ENCODE measurements at places on chromosomes 4 and X.

GRCh38 chr4:54063737-54064316 is 578 bp downstream of the CHIC2 start:
- peak; percentile 12 for DNase-seq

DNA sequence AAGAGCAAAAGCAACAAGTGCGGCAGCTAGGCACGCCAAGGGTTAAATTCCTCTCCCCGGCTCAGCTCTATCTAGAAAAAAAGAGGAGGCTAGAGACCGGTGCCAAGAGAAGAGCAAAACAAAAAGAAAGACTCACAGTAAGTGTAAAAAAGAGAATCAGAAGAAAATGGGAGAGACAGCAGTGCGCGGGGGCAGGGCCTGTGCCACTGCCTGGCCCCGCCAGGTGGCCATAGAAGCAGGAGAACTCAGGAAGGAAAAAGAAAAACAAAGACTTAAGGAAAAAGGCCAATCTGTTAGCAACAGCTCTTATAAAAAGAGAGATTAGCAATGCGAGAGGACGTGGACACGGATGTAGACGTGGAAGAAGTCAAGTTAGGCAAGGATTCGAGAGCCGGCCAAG is 3.2 kb downstream of the ACOX3 start:
- DNase-seq: no peak

DNA sequence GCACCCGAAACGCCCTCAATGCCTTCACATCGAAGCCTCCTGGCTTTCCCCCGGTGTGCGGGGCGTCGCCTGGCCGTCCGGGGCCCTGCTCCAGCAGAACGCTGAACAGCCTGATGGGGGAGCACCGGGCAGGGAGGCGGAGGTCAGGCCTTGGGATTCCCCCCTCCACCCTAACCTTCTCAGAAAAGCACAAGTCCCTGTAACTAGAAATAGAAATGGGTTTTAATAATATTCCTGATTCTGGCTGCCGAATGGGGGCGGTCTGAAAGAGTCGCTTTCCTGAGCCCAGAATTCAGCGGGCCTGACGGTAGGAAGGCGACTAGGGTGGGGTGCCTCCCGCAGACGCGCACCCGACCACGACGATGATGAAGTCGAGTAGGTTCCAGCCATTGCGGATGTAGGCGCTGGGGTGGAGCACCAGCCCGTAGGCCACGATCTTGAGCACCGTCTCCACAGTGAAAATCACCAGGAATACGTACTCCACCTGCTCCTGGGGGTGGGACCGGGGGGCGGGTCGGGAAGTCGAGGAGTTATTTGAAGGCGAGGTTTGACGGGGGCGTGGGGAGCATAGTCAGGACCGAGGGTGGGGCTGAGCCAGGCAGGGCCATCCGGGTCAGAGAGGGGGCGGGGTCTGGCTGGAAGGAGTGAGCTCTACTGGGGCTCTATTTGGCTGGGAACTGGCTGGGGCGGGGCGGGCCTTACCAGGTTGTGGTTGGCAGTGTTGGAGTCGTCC is 2.5 kb downstream of the CACNA1F start:
- peak; percentile 6 for DNase-seq

DNA sequence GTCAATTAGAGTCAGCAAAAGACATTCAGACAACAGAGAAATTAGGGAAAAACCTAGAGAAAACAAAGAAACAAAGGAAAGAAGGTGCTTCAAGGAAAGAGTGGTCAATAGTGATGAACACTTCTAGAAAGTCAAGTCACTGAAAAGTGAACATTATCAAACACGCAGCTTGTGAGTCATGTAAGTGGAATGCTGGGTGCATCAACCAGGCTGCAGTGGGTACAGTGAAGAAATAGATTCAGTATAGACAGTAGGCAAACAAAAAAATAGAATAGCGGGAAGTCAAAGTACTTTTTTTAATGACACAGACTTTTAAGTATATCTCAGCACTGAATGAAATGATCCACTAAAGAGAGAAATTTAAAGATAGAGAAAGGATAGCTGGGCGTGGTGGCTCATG is 245.8 kb downstream of the ARHGAP24 start:
- no peak for DNase-seq

DNA sequence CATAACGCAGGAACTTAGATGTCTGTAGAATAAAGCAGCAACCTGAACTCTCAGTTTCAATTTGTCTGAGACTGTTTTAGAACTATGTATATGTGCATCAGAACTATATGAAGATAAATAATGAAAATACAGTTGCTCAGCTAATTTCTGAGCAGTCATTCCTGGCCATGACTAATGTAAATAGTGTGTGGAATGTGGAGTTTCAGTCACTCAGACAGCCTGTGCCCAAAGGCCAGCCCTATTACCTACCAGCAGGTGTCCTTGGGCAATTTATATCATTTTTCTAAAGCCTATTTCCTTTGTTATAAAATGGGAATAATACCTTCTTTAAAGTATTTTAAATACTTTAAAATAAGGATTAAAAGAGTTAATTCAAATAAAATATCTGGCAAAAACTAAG is 56.0 kb upstream of the RELL1 start:
- no peak for DNase-seq

DNA sequence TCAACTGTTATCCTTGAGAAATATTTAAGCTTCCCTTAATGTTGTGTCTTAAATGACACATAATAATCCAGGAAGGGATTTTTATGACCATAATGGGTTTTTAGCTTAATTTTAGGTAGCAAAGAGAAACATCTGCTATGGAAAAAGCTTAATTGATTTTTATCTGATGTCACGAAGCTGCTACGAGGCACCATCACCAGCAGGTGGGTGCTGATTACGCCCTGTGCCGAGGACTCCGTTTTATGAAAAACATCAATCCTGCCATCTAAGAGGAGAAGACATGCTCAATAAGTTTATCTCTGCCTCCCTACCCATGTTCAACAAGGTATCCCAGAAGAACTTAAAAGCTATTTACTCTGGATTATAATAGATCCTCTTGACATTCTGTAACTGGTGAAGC is 280.6 kb upstream of the ZFP42 start:
- no peak for DNase-seq

- DNase-seq: no peak
These were observed 140.4 kb downstream of the MID1IP1 start for GRCh38 chrX:38941675-38942074.

- no peak for DNase-seq
These were observed 119.0 kb upstream of the GNPDA2 start for GRCh38 chr4:44845309-44845708.

- no peak for DNase-seq
These were observed 39.7 kb downstream of the SMIM20 start for GRCh38 chr4:25953740-25954139.

DNA sequence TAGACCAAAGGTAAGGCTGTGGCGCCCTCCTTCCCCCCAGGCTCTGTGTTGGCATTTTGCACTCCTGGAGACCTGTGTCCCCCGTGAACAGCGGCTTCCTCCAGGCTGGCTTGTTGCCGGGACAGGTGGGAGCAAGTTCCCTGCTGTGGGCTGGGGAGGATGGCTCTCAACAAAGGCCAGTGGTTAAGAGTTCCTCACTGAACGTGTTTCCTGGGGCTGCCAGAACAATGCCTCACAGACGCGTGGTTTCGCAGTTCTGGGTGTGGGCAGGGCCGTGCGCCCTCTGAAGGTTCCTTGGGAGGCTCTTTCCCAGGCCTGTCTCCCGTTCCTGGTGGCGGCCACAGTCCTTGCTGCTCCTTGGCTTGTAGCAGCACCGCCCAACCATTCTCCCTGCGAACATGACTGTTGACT is 33.4 kb downstream of the NELFA start:
- no peak for DNase-seq

- no peak for DNase-seq
These were observed 322.5 kb downstream of the EVC2 start for GRCh38 chr4:5385741-5386311.

GRCh38 chrX:97039363-97040029 is 155.8 kb downstream of the RPA4 start:
- DNase-seq: no peak

- DNase-seq: no peak
These were observed 15.8 kb downstream of the SCD5 start for GRCh38 chr4:82782626-82783345.

GRCh38 chrX:30735839-30736238 is 82.6 kb downstream of the GK start:
- peak; percentile 48 for DNase-seq

DNA sequence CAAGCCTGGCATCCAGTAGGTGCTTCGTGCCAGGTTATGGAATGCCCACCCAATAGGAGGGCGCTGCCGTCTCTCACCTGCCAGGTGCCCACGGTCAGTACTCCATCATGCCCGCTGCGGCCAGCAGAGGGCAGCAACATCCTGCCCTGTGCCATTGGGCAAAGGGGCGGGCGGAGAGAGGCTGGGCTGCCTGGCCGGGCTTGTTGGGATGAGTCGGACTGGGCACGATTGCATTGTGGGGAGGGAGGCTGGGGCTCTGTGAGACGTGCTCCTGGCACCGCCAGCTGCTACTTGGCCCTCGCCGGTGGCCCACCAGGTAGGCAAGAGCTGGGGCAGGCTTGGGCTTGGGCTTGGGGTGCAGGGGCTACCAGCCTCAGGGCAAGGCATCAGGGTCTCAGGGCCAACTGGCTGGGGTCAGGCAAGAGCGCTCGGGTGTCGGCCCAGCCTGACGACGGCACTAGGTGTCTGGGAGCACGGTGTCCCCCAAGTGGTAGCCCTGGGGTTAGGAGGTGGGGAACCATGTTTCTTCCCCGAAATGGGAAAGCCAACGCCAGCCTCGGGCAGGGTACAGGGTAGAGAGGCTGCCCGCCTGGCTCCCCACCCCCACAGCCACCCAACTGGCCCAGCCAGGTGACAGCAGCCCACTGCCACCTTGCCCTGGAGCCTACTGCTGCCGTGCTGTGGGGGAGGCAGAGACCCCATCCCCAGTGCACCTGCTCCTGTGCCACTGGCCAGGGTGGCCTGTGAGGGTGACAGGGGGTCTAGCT is at the start of gene PLXNB3:
PLXNB3 (plus strand) TSS at position 261 of the 767 bp plus-strand sequence. CDS start 1,287 bp downstream, outside the sequence.
- DNase-seq: peak; percentile 60

GRCh38 chr4:36189511-36190226 is 54.6 kb downstream of the ARAP2 start:
- no peak for DNase-seq

DNA sequence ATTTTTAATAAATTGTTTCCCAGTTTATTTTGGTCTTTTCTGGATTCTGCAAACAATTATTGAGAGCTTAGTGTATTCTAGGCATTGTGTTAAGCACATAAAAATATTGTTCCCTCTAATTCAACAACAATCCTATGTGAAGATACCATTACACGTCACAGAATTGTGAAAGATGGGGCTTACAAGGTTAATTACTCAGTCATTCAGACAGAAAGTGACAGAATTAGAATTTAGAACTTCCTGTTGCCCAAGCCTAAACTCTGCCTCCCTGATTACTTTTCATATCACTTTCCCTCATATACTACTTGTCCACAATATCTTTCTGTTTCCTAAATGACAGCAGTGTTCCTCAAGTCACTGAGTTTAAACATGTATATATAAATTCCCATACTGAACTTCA is 186.7 kb upstream of the VEGFC start:
- no peak for DNase-seq

GRCh38 chr4:187586892-187587291 is 408.7 kb upstream of the ZFP42 start:
- no peak for DNase-seq

GRCh38 chr4:186728631-186729271 is 5.1 kb upstream of the FAT1 start:
- no peak for DNase-seq

- DNase-seq: no peak
These were observed 337.3 kb upstream of the HS3ST1 start for GRCh38 chr4:11765849-11766453.

DNA sequence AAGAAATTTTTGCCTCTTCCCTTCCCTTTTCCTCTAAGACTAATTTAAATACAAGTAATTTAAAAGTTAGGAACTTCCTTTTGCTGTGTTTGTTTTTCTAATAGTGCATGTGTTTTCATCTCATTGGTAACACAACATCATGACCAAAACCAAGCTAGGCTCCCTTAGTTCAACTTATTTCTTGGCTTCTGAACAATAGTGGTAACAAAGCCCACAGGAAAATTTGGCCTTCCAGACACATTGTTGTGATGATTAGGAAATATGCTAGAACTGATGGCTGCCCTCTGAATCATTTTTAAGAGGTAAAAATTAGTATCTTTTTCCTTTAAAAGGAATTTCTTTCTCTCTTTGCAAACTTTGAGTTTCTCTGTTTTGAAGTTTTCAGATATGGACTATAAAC is 25.5 kb upstream of the TEC start:
- DNase-seq: no peak

- DNase-seq: no peak
These were observed 41.5 kb upstream of the DCAF8L2 start for GRCh38 chrX:27548624-27549023.

GRCh38 chr4:162634390-162634789 is 470.6 kb upstream of the FSTL5 start:
- DNase-seq: no peak

GRCh38 chr4:140326395-140326993 is 47.0 kb upstream of the SCOC start:
- DNase-seq: no peak
